ENCODE measurements at places on chromosomes 13 and 19. TPM values are rescaled to one million over a fixed set of nuclear protein-coding genes. Genes with fewer than 3 reads are reported as not detected.
A peak's percentile ranks its signal among the peaks of the same experiment; 100 is the strongest.

The GJA3 gene
- 0.12 TPM for total RNA-seq

The ZBTB45 gene
- 8.2 TPM for total RNA-seq

The CD79A gene
- 1.6 TPM for total RNA-seq

The ZNF460 gene
- total RNA-seq = 69.1 TPM

DNA sequence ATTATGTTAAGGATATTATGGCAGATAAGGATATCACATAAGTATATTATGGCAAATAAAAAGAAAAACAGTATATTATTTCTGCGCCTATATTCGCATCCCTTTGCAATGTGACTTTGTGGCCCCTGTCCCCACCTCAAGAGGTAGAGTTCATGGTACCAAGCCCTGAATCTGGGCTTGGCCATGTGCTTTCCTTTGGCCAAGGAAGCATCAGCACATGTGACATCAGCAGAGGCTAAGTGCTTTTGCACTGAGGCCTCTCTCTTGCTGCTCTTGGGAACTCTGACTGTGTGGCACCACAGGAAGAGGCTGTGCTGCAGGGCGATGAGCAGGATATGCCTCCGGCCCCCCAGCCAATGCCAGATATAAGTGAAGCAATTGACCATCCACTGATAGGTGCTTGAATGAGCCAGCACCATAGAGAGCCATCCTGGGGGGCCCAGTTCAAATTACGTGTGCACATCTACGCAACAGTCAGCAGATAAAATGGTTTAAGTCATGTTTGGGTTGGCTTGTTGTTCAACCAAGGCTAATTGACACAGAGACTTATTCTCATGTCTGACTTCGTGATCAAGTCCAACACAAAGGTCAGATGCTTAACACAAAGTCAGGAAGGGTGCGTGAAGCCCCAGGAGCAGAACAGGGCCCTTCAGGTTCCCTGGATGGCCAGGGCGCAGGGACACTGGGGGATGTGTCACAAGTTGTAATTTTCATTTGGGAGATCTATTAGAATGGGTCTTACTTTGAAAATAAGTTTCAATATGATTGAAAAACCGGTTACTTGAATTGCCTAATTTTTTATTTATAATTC lies 173.3 kb downstream of the COL4A1 start:
- no peak overlapping the region for H3K27ac ChIP-seq
- peaks cover 11% of the 10 kb centered on the region for H3K4me1 ChIP-seq
- peaks cover 54% of the 10 kb centered on the region for H3K27me3 ChIP-seq
- no peak for DNase-seq
- H3K36me3 ChIP-seq = peaks cover 2% of the 10 kb centered on the region

DNA sequence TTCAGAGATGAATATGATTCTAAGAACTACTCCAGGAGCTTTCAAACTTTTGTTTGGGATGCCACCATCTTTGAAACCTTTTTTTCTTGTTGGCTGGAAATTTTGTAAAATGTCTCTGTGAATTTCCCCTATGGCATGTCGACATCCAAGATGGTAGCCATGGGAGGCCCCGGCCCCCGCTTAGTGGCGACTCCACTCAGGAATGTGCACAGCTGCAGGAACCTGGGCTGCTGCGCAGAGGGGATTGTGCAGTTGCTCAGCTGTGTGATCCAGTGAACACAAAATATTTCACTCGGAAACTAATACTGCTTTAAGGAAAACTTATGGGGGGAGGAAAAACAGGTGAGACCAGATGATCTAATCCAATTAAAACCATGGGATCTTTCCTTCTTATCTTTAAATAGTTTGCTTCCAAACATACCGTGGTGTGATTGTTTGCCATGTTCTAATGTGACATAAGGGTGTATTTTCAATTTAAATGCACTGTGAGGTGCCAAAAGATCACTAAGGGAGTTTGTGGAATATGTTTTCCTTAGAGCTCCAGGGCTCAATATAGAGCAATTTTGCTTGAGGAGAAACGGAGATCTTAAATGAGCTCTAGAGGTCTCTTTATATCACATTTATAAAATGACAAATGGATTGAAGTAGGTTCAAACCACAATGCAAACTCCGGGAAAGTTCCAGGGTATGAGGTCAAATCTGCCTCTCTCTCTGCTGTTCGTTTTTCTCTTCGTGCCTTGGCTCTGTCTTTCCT lies 497.7 kb downstream of the FGF9 start:
- H3K36me3 ChIP-seq = no peaks in the 10 kb centered on the region
- peaks cover 10% of the 10 kb centered on the region for H3K4me1 ChIP-seq
- no peak overlapping the region for H3K27ac ChIP-seq
- no peaks in the 10 kb centered on the region for H3K27me3 ChIP-seq
- no peak for DNase-seq

- peak overlapping the region; percentile 55 for H3K4me3 ChIP-seq
- no peaks in the 10 kb centered on the region for H3K36me3 ChIP-seq
- H3K27me3 ChIP-seq = peaks cover 68% of the 10 kb centered on the region
- peaks cover 16% of the 10 kb centered on the region for H3K4me1 ChIP-seq
- H3K27ac ChIP-seq = peak overlapping the region; percentile 8
Measured at GRCh38 chr19:41785653-41786052, 10.7 kb upstream of the CEACAM3 start.

DNA sequence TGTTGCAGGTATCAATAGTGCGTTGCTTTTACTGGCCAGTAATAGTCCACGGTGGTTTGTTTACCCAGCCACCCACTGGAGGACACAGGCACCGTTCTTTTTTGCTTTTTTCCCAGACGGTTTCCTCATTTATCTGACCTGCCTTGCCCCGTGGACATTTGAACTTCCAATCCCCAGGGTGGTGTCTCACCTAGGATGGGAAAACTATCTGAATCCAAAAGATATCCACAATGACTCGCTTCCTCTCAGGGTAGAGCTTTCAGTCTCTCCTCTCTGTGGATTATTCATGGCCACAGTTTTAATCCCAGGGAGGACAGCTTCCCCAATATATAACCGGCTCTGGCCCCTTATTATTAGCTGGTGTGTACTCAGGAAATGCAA lies 170.8 kb downstream of the FOXO1 start:
- peaks cover 51% of the 10 kb centered on the region for H3K4me1 ChIP-seq
- peak overlapping the region; percentile 96 for H3K27ac ChIP-seq
- no peak for DNase-seq
- H3K4me3 ChIP-seq = peak overlapping the region; percentile 90

DNA sequence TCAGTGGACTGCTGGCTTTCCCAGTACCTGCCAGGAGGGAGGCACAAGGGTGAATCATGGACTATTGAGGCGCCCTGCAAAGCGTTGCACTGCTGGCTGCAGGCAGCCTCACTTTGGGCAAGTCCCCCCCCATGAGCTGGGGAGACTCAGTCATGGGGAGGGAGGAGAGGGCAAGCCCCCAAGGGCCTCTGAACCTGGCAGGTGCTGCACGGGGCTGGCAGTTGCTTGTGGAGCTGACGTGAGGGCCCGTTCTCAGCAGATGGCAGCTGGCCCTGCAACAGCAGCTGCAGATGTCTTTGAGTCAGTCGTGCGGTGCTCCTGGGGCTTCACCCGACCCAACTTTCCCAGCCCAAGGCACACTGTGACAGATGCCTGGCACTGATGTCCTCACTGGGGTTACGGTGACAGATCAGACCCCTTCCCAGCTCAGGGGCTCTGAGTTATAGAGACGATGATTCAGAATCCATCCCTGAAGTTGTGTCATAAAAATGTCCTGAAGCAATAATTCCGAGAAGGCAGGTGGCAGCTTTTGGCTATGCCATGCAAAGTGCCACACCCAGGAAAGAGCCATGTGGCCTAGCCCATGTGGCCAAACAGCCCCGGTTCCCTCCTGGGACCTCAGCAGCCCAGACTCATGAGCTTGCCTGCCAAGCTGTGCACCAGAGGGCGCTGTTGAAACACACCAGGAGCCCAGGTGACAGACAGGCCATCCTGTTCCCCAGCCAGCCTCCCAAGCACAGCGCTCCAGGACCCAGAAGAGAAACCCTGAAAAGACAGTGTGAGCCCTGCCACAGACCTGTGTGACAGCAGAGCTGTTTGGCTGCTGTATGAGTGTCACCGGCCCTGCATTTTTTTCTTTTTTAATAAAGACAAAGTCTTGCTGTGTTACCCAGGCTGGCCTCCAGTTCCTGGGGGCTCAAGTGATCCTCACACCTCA lies 53.6 kb upstream of the LDLR start:
- H3K4me1 ChIP-seq = peaks cover 9% of the 10 kb centered on the region
- H3K36me3 ChIP-seq = peaks cover 10% of the 10 kb centered on the region
- peak; percentile 70 for DNase-seq
- no peak overlapping the region for H3K4me3 ChIP-seq
- no peaks in the 10 kb centered on the region for H3K27me3 ChIP-seq

DNA sequence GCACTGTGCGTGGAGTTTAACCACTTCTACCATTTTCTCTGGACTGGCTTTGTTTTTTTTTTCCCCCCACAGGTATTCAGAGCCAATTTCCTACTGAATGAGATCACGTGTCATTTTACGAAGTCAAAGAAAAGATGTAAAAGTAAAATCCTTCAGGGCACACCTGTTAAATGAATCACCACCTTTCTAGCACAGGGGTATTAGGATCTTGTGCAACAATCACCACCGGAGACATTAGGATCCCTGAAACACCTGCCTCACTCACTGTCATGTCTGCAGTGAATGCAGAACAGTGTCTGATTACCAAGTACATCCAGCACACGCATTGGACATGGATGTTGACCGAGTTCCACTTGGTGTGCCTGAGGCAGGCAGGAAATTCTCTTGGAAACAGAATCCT lies 17.2 kb downstream of the BRD4 start:
- no peaks in the 10 kb centered on the region for H3K27me3 ChIP-seq
- H3K36me3 ChIP-seq = no peaks in the 10 kb centered on the region
- no peak for DNase-seq
